ENCODE measurements at places on chromosomes 12 and 14.

DNA sequence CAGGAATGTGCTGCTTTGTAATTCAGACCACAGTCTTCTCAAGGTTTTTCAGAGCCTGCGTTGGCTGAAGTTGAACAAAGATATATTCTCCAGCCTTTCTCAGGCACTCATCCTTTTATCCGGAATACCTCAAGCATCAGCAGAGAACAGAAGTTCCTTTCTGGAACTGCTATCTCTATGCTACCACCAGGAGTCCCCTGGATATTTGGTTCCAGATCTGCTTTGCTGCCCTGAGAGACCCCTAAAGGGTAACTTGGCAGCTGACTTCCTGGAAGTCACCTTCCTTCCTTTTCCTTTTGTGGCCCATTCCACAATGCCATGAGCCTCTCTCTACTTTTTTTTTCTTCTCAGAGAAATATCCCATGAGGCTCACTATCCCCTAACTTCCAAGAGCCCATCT lies 188.2 kb downstream of the PLCZ1 start:
- DNase-seq, result no peak

DNA sequence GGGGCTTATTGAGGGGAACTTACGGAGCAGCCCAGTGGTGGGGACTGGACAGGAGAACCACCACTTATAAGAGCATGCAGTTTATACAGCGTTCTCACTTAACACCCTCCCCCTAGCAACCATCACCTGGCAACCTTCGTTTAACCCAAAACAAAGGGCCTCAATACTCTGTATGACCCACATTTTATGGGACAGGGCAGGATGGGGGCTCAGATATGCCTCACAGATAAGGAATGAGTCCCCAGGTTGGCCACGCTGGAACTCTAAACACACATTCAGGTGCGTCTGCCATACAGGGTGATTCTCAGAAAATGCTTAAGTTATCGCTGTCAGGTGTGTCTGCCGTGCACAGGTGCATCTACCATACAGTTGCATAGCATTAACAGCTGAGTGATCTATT lies 99.2 kb downstream of the GCH1 start:
- DNase-seq, result no peak

GRCh38 chr12:128543460-128543859 lies 276.5 kb downstream of the TMEM132C start:
- DNase-seq, result no peak

- DNase-seq, result no peak
Observed at GRCh38 chr14:104076743-104077142, 8.8 kb upstream of the ASPG start.

GRCh38 chr14:85873006-85873405 lies 343.1 kb downstream of the FLRT2 start:
- DNase-seq, result no peak

DNA sequence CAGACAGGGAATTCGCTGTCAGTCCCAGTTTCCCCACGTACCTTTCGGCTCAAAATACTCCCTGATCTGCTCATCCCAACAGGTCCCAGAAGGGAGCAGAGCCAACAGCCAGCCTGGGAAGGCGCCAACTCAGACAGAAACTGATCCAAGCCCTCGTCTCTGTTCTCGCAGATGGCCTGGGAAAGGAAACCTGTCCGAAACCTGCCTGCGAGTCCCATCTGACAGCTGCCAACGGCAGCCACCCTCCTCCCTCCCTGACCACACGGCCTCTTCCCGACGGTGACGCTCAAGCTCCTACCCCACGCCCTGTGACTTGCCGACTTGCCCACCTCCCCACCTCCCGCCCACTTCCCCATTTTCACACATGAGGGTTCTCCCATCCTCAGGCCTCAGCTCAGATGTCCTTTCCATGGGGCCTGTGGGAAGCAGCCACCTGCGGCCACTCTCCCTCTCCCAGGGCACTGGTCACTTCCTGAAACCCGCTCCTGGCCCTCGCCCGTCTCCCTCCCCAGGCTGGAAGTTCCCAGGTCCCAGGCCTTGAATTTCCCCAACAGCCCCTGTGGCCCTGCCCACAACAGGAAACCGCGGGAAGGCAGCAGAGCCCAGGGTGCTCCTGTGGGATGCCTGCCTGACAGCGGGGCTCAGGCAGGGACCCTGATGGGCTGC lies 60.9 kb upstream of the FBRSL1 start:
- no peak for DNase-seq

All from Panc1 (cell line).